Cerebellar cortex (tissue), 1 donor: ENCODE measurements at places on chromosomes 11 and 22.

DNA sequence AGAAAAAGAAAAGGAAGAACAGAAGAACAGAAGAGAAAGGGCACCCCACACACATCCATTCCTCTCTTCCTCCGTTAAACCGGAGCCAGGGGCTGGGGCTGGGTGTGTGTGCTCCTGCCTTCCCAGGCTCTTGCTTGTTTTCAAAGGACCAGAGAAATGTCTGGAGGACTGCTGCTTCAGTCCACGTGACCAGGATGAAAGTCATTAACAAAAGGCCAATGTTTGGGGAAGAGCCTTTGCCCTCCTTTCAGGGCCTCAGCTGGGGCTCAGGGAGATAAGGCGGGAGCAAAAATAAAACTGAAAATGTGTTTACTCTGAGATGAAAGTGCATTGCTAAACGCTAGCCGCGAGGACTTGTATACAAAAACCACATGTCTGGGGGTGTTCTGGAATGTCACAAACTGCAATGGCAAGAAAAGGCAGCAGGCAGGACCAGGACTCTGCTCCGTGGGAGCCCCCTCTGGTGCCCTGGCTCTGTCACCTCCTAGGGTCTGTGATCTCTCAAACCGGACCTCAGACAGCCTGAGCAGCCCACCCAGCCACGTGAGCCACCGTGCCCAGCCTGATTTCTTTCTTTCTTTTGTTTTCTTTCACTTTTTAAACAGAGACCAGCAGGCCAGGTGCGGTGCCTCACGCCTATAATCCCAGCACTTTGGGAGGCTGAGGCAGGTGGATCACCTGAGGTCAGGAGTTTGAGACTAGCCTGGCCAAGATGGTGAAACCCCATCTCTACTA is 31.6 kb upstream of the MYH9 start:
- DNase-seq = no peak

DNA sequence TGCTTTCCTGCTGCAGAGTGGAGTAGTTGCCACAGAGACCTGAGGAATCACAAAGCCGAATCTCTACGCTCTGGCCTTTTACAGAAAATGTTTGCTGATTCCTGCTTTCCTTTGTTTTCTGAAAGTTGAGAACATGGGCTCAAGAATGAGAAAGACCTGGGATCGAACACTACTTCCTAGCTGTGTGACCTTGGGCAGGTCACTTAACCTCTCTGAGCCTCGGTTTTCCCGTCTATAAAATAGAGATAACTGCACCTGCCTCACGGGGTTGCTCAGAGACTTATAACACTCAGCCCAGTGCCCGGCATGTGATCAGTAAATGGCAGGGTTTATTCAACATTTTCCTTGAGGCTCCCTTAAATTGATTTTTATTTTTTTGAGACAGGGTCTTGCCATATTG is 70.9 kb upstream of the ALX4 start:
- DNase-seq = no peak

DNA sequence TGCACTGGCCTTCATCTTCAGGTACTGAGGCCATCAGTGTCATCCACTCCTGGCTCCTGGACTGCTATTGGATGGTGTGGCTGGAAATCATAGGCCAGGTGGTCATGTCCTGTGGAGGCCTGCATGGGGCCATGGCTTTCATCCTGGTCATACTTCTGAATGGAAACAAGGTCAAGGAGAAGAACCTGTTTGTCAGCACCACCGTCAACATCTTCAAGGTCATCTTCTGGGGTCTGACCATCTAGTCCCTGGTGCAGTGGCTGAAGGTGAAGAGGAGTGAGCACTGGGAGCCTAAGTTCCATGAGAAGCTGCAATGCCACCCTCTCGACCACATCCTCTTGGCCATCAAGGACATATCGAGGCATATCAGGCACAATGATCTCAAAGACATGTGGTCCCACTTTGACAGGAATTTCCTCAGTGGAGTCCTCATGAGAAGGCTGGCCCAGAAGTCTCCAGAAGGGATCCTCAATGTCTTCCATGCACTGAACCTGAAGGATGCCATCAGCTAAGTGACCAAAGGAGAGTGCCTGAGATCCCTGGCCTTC is 120.0 kb upstream of the SERPIND1 start:
- DNase-seq = no peak

DNA sequence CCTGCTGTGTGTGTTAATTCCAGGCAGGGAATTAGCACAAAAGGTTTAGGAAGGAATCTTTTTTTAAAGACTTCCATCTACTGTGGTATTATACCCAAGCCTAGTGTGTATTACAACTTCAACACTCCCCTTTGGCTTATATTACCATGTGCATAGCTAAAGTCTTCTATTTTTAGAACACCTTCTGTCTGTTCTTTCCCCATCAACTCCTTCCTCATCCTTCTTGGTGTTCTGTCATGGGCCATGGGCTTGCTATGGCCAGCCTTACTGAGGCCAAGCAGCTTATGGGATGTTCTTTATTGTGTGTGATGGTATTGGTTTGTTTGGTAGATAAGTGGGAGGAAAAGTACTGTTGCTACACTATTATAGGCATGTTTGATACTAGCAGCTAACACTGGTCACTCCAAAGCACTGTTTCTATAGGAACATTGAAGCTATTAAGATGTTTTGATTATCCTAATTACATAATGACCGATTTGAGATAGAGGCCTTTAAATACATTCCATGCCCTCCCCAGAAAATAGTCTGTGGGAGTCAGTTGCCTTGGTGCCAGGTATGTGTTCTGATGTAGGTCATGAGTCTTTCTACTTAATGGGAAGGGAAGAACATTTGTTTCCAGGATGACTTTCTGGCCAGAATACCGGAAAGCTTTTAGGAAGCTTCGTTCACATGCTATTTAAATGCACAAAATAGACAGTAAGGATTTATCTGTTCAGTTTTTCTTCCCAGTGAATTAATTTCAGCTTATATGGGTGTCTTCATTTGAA is 16.5 kb downstream of the MCAM start:
- peak; percentile 78 for DNase-seq

GRCh38 chr22:19995611-19996339 is 20.8 kb downstream of the ARVCF start:
- no peak for DNase-seq

DNA sequence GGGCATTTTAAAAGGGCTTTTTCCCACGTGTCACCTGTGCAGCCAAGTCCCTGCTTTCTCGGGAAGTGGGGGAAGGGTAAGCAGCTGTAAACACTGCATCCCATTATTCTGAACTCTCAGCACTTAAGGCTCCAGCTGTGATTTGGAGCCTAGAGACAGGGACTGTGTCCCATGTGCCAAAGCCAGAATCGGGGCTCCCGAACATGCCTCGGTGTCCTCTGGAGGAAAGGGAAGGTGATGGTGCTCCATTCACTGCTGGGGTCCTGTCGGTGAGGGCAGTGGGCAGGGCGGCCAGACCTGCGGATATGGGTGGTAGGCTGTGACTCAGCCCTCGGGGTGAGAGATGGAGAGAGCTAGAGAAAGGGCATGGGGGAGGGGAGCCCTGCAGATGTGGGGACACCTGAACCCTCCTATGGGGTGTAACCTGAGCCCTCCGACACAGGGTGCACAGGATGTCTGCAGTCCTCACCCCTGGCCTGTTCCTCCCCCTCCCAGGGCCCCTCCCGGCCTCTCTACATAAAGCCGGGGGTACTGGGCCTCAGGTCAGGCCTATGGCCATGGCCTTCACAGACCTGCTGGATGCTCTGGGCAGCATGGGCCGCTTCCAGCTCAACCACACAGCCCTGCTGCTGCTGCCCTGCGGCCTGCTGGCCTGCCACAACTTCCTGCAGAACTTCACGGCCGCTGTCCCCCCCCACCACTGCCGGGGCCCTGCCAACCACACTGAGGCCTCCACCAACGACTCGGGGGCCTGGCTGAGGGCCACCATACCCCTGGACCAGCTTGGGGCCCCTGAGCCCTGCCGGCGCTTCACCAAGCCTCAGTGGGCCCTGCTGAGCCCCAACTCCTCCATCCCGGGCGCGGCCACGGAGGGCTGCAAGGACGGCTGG is 31.8 kb downstream of the CAPN1 start:
- DNase-seq = no peak

GRCh38 chr11:57638005-57638781 is 11.5 kb downstream of the YPEL4 start:
- DNase-seq = peak; percentile 97

DNA sequence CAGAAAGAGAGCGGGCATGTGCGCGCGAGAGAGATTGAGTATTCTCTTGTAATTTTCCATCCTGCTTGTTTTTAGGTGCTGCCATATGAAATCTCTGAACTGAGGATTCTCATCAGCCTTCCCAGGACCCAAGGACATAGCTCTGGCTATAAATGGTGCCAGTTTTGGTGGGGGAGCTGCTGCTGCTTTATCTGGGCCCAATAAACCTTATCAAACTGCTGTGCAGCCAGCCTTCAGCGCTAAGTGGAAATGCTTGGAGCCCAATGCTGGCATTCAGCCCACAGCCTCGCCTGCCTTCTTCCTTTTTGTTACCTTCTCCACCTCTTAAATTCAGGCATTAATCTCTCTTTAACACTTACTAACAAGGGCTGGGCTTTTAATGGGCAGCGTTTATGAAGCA is 2.4 kb upstream of the ZBTB16 start:
- DNase-seq = no peak

- DNase-seq = no peak
Observed at GRCh38 chr11:44028401-44028800, 19.4 kb upstream of the ACCSL start.

- no peak for DNase-seq
Observed at GRCh38 chr11:8833568-8834315, 77.2 kb upstream of the AKIP1 start.

GRCh38 chr22:33476206-33476605 is 418.0 kb upstream of the SYN3 start:
- DNase-seq = no peak

- DNase-seq = no peak
Observed at GRCh38 chr11:32935462-32936029, 42.9 kb downstream of the QSER1 start.

- DNase-seq = no peak
Observed at GRCh38 chr11:128047026-128047425, 540.3 kb downstream of the ETS1 start.

DNA sequence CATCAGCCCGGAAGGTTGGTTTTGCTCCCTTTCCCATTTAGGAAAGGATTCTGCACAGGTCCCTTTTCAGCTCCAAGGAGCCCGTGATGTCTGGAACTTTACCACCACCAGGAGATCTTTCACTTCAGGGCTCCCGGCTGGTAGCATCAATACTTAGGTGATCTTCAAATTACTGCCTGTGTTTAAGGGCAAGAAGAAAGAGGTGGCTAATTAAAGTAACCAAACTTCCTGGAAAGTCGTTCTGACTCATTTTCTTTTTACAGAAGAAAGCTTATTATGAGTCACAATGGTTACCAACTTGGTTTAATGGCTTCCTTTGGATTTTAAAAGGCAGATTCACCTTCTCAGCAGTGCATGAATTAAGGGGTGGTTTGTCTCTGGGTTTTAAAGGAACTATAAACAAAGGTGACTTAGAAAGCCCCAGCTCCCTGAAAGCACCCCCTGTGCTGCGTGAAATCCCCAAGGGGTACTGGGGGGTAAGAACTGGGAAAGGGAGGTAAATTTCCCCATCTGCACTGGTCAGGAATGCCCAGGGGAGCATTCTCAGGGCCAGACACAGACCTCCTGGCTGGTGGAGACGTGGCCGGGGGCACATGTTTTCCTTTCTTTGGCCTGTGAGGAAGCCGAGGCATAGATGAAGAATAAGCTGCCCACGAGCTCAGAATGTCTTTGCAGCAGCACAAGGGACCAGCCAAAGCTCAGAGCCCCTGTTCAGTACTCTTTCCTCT is 8.8 kb downstream of the POU2F3 start:
- DNase-seq = no peak

GRCh38 chr11:27464289-27464696 is 8.3 kb downstream of the LGR4 start:
- no peak for DNase-seq

GRCh38 chr11:98536023-98536422 is 484.7 kb upstream of the CNTN5 start:
- no peak for DNase-seq

DNA sequence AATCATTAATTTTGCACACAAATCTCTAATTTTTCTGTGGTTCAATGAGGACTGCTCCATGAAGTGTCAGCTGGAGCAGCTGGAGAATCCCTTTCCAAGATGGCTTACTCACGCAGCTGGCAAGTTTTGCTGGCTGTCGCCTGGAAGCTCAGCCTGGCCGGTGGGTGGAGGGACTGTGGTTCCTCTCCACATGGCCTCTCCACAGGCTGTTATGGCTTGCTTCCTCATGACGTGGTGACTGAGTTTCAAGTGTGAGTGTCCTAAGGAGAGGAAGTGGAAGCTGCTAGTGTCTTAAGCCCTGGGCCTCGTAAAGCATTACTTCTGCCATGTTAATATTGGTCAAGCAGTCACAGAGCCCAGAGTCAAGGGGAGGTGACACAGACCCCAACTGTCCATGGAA is 14.0 kb upstream of the NRIP3 start:
- peak; percentile 20 for DNase-seq

- DNase-seq = no peak
Observed at GRCh38 chr11:58726737-58727414, 4.9 kb downstream of the GLYAT start.

DNA sequence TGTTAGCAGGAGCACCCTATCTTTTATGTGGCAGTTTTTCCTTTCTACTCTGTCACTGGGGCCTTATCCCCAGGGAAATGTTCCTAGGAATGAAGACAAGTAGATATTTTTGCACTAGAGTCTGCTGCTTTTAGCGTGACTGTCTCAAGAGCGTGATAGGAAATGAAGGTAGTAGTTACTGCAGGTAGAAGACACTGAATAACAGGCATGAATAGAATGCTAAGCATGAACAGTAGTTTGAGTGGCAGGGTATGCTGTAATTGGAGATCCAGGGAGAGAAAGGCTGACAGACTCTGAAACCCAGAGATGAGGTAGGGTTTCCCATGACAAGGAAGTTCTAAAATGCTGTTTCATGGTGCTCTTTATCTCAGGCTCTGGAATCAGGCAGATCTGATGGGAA is 475.1 kb downstream of the NELL1 start:
- no peak for DNase-seq

DNA sequence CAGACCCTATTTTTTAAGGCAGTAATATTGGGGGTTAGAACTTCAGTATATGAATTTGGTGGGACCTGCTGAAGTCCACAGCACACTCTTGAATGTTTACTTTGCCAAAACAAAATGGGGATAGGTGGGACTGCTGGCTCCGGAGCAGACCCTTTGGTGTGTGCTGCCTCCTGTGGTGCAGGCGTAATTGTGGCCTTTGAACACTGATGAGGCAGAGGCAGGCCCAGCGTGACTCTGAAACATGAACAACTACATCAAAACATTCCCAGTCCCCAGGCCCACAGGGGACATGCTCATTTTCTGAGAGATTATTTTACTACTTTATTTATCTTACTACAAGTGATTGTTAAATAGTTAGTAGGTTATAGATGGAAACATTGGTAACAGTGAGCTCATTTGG is 225.0 kb upstream of the TBCEL start:
- DNase-seq = no peak

- DNase-seq = no peak
Observed at GRCh38 chr11:96072592-96072991, 148.7 kb upstream of the MTMR2 start.
